ENCODE measurements at places on chromosomes 16 and 17.
A peak's percentile ranks its signal among the peaks of the same experiment; 100 is the strongest.

GRCh38 chr17:50303051-50303450 lies 28.8 kb downstream of the TMEM92 start:
- DNase-seq = no peak

GRCh38 chr16:34078691-34079090 lies 619.3 kb downstream of the TP53TG3F start:
- DNase-seq = peak; percentile 12

- no peak for DNase-seq
Measured at GRCh38 chr17:40827746-40828453, 5.5 kb upstream of the KRT10 start.

- no peak for DNase-seq
Measured at GRCh38 chr16:89843409-89844350, 15.4 kb downstream of the SPIRE2 start.

GRCh38 chr17:13510062-13510461 lies 91.7 kb downstream of the HS3ST3A1 start:
- DNase-seq = peak; percentile 83

DNA sequence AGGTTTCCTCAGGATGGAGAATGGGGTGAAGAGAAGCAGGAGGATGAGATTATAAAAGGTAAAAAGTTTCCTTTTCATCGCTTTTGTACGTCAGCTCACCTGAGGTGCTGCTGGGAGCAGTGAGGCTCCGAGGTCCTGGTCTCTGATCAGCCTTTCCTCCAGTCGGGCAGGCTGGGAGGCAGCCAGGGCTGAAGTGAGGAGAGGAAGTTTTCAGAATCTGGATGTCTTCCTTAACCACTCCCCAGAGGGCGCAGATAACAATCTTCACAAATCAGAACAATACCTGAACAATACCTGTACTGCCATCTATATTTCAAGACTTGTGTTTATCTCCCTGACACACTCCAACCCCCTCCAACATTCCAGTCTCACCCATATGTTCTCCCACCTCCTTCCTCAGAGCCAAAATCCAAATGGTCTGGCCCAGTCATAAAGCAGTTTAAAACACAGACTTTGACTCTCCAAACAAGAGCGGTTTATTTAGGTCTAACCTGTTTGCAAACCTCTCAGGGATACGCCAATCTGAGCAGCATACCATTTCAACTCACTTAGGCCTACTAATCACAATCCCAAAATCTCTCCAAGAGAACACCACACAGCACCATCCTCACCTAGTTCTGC lies 6.8 kb downstream of the ZNF18 start:
- DNase-seq = no peak

DNA sequence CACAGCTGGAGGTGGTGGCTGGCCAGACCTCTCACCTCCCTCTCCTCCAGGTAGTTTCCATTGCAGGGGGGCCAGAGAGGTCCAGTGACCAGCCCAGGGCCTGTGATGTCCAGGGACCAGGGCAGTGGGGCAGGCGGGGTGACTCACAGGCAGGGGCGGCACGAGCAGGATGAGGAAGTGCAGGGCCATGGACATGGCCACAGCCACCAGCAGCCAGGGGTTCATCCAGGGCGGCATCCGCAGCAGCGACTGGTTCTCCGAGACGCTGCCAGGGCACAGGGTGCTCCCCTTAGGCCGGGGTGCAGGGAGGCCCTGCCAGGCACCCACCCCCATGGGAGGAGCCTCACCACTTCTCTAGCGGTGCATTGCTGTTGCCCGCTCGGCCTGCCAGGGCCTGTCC lies 12.9 kb upstream of the P2RX1 start:
- no peak for DNase-seq

DNA sequence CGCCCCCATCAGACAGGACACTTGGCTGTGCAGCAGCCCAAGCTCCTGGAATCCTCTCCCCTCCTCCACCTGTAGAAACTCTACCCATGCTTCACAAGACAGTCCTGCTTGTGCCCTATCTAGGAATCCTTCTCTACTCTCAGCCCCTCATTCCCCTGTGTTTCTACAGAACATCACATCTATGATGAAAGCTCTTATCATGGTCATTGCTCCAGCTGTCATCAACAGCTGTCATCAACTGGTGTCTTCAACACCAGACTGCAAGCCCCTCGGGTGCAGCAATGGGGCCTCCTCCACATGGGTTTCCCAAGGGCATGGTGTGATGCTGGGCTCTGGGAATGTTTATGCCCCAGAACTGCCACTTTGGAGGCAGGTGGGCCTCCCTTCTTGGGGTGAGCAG lies 21.1 kb upstream of the CDRT4 start:
- no peak for DNase-seq

- DNase-seq = no peak
Measured at GRCh38 chr16:76373998-76374397, 96.8 kb downstream of the CNTNAP4 start.

DNA sequence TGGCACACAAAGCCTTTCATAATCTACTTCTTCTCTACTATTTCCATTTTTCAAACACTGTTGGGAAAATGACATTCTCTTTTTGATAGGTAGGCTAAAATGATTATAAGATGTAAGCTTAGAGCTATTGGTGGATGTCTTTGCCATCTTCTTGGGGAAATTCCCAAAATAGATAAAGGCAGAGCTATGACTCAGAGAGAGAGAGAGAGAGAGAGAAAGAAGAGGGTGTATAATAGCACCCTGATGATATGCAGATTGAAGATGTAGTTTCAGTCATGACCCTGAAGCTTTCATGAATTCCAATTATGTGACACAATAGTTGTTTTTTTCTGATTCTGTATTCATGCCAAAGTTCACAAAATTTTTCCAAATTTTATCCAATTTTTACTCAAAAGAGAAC lies 529.1 kb downstream of the HS3ST4 start:
- DNase-seq = no peak

- peak; percentile 85 for DNase-seq
Measured at GRCh38 chr17:50114849-50115357, 15.1 kb downstream of the SAMD14 start.

DNA sequence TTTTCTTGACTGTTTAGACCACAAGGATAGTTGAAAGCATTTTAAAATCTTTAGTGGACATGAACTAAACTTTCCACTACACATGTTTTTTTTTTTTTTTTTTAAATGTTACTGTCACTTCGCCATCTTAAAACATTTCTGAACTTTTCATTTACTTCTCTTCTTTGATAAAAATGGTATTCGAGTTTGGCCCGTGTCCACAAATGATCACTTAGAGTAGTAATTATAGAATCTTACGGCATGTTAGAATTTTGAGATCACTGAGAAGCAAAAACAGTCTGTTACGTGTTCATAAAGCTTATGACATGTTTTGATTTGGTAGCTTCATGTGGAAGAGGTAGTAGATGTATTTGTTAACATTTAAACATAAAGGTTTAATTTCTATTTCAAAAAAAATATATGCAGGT lies 1.1 kb downstream of the NSRP1 start:
- DNase-seq = no peak

- DNase-seq = no peak
Measured at GRCh38 chr16:64094181-64094965, 1027.5 kb downstream of the CDH11 start.

DNA sequence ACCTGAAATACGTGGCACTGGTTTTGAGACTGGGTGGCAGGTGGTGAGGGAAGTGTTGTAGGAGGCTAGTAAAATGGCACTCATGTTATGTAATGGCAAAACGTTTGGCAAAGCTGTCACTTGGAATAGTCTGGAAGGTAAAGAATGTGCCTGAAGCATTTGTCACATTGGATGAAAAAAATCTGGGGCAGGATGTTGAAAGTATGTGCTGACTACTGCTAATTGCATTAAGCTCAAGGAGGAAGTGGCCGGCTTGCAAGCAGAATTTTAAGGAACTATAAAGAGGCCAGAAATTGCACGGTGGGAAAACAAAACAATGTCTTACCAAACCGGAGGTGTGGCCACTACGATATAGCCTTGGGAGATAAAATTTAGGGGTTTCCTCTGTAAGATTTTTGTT lies 26.6 kb upstream of the NLRP1 start:
- DNase-seq = peak; percentile 85

DNA sequence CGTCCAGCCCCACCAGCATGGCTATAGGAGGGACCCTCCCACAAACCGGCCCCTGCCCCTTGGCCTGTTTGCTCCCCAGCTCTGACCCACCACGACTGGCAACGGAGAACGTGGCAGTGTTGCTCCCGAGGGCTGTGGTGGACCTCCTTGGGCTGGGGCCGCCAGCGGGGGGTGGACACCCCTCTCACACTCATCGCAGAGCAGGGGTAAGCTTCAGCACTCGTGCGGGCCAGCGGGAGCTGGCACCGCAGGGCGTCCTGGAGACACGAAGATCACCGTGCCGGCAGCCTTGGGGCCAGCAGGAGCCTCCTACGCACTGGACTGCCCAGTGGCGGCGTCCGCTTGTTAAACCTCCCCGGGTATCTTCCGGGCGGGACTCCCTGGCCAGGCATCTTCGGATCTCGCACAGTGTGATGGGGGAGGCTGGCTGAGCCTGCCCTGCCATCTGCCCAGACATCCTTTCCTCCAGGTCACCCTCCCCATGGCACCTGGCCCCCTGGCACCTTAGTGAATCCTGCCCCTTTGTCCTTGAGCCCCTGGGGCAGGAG lies 53.5 kb downstream of the ABR start:
- no peak for DNase-seq

- no peak for DNase-seq
Measured at GRCh38 chr17:2033153-2033552, 3.2 kb downstream of the DPH1 start.

DNA sequence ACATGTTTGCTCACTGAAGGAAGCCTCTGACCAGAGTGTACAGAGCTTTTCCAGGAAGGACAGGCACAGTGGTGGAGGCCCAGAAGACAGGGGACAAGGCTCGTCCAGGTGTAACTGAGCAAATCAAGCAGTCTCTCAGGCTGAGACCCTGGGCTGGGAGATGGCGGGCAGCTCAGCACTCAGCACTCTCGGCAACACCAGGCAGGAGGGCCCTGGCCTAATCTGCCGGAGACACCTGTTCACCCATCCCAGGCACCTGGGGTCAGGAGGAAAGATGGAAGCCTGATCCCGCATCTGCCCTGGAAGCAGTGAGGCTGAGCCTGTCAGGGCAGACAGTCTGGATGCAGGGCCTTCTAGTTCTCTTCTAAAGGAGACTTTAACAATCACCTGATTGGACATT lies 4.8 kb downstream of the RASL10B start:
- no peak for DNase-seq

- DNase-seq = no peak
Measured at GRCh38 chr16:72092832-72093447, 480 bp downstream of the TXNL4B start.

DNA sequence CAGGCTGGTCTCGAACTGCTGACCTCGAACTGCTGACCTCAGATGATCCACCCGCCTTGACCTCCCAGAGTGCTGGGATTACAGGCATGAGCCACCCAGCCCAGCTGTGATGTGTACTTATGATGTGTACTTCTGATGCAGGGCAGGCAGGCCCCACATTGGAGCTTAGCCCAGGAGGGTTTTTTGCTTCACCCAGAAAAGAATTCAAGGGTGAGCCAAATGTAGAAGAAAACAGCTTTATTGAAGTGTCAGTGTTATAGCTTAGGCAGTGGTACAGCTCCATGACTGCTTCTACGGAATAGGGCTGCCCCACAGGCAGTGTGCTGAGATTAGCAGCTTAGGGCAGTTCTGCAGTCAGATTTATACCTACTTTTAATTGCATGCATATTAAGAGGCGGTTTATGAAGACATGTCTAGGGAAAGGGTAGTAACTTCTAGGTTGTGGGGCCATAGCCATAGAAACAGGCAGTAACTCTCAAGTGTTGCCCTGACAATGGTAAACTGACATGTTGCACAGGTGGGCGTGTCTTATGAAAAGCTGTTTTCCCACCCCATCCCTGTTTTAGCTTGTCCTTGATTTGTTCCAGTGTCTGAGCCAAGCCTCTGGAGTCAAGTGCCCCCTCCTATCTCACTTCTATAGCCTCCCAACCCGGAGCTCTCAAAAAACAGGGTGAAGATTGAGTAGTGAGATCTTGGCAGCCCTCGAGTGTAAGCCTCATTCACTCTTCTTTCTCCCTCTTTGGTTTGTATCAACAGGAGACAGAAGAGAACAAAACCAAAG lies 24.1 kb upstream of the POLR3E start:
- DNase-seq = no peak

- no peak for DNase-seq
Measured at GRCh38 chr17:76462556-76463290, 4.7 kb upstream of the AANAT start.

DNA sequence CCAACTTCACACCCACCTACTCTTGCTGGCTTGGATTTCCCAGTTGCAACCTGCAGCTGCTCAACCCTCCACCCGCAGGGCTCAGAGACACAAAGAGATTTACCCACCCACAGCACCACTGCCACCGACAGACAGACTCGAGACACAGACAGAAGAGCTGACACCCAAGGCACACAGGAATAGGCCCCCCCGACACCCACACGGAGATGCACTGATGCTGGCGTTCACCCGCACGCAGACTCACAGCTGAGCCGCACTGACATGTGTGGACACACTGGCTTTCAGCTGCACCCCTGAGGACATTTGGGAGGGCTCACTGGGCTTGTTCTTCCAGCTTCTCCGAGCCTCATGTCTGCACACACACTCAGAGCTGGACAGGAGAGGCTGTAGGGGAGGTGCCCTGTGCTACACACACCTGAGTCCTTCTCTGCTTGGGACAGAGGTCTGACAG lies 8.2 kb downstream of the STX1B start:
- no peak for DNase-seq

- DNase-seq = peak; percentile 91
Measured at GRCh38 chr16:31179747-31180459, at the start of gene FUS. Gene FUS (plus strand): TSS chr16:31180139. CDS start chr16:31180215, 76 bp downstream.

GRCh38 chr17:36130346-36130745 lies 26.7 kb downstream of the CCL4 start:
- no peak for DNase-seq

DNA sequence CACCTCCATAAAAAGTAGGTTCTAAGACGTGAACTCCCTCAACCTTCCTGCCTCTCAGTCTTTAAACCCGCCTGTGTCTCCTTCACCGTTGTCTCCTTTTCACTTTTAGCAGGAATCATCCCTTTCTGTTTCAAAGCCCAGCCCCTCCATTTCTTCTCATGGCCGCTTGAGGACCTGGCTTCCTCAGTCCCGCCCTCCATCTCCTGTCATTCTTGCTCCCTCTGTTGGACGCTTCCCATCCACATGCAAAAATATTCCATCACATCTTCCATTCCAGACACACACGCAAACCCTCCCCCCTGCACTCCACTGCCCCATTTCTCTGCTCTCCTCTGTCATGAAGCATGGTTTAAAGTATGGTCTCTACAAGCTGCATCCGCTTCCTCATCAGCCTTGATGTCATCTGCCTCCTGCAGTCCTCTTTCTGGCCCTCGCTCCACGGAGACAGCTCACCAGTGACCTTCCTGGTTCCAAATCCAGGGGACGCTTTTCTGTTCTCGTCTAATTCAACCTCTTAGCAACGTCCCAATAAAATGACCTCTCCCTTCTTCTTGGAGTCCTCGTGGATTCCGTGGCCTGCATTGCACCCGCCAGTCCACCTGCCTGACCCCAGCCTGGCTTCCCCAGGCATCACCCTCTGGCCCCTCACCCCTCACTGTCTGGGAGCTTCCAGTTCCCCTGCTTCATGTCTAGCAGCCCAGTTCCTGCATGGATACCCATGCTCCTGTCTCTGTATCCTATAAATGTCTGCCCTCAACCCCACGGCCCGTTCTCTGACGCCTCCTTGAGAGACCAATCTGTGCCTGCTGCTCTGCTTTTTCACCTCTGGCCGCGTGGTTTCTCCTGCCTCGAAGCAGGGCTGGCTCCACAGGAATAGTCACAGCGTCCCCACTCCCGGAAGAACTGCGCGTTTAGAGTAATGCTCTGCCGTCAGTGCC lies 26.2 kb downstream of the ANKRD40 start:
- DNase-seq = peak; percentile 82

All from common myeloid progenitor, CD34-positive (primary cell).